ENCODE measurements at places on chromosomes 13 and 19. TPM values are rescaled to one million over a fixed set of nuclear protein-coding genes. Genes with fewer than 3 reads are reported as not detected.

ADAT3 gene
- total RNA-seq: 6.8 TPM

ZNF256 gene
- total RNA-seq: 6.3 TPM

GRCh38 chr19:32828139-32828538, 41.4 kb downstream of the SLC7A9 start:
- H3K36me3 ChIP-seq: no peaks in the 10 kb centered on the region
- H3K4me1 ChIP-seq: no peaks in the 10 kb centered on the region
- no peaks in the 10 kb centered on the region for H3K27me3 ChIP-seq
- H3K27ac ChIP-seq: no peak overlapping the region

PTPRH gene
- total RNA-seq: not detected

NKPD1 gene
- total RNA-seq: 0.18 TPM

DNA sequence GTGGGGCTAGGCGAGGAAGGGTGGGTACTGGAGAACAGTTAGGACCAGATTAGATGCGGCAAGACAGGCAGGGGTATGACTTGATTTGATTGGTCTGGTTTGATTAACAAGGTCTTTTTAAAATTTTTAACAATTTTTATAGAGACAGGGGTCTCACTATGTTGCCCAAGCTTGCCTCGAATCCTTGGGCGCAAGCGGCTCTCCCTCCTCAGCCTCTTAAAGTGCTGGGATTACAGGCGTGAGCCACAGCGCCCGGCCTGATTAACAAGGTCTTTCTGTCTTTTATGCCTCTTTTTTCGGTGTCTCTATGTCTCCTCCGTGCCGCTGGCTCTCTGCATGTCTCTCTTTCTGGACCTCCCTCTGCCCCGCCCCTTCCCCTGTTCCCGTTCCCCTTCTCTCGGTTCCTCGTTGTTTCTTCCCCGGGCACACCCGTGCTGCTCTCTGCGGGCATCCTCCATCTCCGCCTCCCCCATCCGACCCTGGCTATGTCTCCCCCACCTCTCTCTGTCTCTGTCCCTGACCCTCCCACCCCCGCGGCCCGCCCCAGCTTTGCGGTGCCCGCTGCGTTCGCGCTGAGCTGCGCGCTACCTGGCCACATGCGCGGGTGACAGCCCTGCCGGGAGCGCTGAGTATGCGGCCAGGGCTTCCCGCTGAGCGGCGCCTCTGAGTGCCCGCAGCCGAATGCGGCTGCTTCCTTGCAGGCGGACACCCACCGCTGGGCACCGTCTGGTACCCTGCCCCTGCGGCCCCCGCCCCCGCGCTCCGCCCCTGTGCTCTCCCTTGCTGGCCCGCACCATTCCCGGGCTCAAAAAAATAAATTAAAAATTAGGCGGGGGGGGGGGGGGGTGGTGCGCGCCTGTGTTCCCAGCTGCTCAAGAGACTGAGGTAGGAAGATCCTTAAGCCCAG, 8.1 kb upstream of the SDHAF1 start:
- peaks cover 5% of the 10 kb centered on the region for H3K4me1 ChIP-seq
- H3K27ac ChIP-seq: no peak overlapping the region
- H3K4me3 ChIP-seq: peak overlapping the region; percentile 79
- no peak for DNase-seq
- peaks cover 26% of the 10 kb centered on the region for H3K27me3 ChIP-seq
- no peaks in the 10 kb centered on the region for H3K36me3 ChIP-seq

GRCh38 chr19:31316201-31316951, 32.9 kb downstream of the TSHZ3 start:
- no peaks in the 10 kb centered on the region for H3K27me3 ChIP-seq
- no peaks in the 10 kb centered on the region for H3K36me3 ChIP-seq
- H3K4me3 ChIP-seq: peak overlapping the region; percentile 44

DNA sequence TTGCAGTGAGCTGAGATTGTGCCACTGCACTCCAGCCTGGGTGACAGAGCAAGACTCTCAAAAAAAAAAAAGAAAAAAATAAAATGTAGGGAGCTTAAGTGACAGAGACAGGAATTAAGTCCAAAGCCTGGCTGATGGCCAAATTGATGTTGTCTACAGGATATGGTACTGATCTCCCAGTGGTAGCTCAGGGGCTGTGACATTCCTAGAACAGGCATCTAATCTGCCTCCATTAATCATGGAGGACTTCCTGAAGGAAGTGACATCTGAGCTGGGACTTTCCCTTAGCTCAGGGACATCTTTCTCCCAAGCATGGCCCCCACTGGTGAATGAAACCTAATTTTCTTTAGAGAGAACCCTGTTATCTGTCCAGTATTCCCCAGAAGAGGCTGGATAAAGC, 11.4 kb upstream of the EDDM13 start:
- H3K36me3 ChIP-seq: peaks cover 1% of the 10 kb centered on the region
- no peak for DNase-seq
- H3K27ac ChIP-seq: no peak overlapping the region
- no peak overlapping the region for H3K4me3 ChIP-seq
- H3K4me1 ChIP-seq: no peaks in the 10 kb centered on the region

- peaks cover 15% of the 10 kb centered on the region for H3K27me3 ChIP-seq
- no peak overlapping the region for H3K27ac ChIP-seq
- H3K4me1 ChIP-seq: no peaks in the 10 kb centered on the region
- H3K36me3 ChIP-seq: no peaks in the 10 kb centered on the region
- DNase-seq: no peak
Observed at GRCh38 chr13:93036380-93036779, 190.2 kb upstream of the GPC6 start.

GRCh38 chr19:472005-472858, 11.4 kb upstream of the SHC2 start:
- H3K4me1 ChIP-seq: peaks cover 2% of the 10 kb centered on the region
- no peaks in the 10 kb centered on the region for H3K27me3 ChIP-seq
- no peak overlapping the region for H3K4me3 ChIP-seq
- no peak overlapping the region for H3K27ac ChIP-seq

KRTDAP gene
- not detected for total RNA-seq

PAK4 gene
- 14.8 TPM for total RNA-seq

- no peaks in the 10 kb centered on the region for H3K36me3 ChIP-seq
- H3K27me3 ChIP-seq: peaks cover 65% of the 10 kb centered on the region
- no peak for DNase-seq
- no peaks in the 10 kb centered on the region for H3K4me1 ChIP-seq
- no peak overlapping the region for H3K27ac ChIP-seq
- H3K4me3 ChIP-seq: no peak overlapping the region
Observed at GRCh38 chr13:20370815-20371421, 138.8 kb upstream of the GJB6 start.

DNA sequence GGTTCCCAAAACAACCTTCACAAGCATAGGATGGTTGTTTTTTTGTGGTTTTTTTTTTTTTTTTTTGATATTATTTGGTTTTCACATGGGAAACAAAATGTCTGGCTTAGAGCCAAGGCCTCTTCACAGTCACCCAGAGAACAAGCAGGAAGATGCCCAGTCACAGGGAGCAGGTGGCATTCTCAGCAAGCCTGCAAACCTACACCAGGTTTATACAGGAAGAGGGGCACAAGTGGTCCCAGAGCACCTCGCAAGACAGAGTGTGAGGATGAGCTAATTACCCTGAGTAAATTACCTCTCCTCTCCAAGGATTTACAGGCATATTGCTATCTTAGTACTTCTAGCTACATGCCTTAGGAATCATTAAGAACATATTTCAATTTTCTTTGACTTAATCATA, 1375.6 kb downstream of the EFNB2 start:
- no peaks in the 10 kb centered on the region for H3K4me1 ChIP-seq
- no peak overlapping the region for H3K27ac ChIP-seq
- no peaks in the 10 kb centered on the region for H3K36me3 ChIP-seq
- DNase-seq: no peak

DNA sequence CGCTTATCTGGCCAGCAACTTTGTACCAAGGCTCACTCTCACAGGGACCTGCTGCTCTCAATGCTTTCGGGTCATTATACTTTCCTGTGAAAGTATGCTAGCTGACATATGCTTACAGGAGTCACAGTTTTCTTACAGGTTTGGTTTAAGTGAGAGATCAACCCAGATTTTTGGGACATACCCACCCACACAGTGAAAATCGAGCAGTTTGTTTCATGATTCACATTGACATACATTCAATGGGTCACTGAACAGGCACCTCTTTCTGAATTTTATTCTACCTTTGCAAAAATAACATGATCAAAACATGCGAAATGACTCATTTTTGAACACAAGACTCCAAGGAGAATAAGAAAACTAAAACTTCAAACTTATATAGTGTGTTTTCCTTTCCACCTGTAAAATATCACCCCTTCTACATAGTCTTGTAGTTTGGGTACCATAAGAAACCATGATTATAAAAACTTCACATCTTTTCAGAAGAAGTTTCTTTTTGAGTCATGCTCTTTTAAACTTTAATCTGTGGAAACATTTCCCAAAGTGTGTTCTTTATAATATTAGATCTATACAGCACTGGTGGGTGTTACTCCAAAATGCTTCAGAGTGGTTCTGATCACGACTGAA, 44.3 kb upstream of the TEX29 start:
- H3K4me1 ChIP-seq: peaks cover 19% of the 10 kb centered on the region
- no peak for DNase-seq
- peaks cover 39% of the 10 kb centered on the region for H3K36me3 ChIP-seq

DNA sequence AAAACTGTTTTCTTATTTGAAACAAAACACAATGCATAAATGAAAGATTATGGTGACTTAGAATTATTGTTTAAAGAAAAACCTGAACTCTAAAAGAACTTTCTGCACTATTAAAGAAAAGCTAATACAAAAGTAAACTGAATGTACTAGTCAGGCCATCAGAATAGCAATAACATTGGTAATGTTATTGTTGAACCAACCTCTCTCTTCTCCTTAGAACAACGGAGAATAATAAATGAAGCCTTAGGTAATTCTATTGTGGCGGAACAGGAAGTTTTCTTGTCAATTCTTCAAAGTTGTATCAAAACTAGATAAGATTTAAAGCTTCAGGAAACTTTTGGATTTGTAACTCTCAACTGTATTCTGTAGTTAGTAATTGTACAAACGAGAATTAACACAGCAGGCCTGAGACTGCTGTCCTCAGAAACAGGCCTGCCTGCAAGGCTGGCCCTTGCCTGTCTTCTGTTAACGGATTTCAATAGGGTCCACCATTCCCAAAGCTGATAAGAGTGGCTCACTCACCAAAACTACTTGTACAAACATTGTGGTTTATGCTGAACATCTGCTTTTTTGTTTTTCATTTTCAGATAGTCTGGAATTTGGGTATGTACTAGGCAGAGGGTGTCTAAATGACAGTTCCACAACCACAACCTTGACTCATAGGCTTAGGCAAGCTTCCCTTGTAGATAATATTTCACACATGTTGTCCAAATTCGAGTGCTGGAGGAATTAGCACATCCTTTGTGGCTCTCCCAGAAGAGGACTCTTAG, 825.8 kb downstream of the GPC5 start:
- no peak for DNase-seq
- peaks cover 34% of the 10 kb centered on the region for H3K4me1 ChIP-seq
- no peaks in the 10 kb centered on the region for H3K36me3 ChIP-seq
- H3K27ac ChIP-seq: peak overlapping the region; percentile 58
- H3K27me3 ChIP-seq: peaks cover 3% of the 10 kb centered on the region
- H3K4me3 ChIP-seq: no peak overlapping the region

DNA sequence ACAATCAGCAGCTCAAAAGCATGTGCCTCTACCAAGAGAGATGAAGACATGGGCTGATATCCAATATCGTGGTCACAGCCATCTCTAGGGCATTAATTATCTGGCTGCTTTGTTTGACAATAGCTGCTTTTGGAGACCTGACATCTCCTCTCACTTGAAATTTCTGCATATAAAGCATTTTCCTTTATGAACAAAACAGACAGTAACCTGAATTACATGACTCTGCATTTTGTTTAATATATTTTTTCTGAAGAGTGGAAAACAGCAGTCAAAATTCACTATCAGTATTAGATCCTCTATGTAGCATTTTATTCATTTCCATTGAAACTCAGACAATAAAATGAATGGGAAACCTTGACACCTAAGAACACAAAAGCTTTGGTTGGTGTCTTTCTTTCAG, 42.4 kb upstream of the ESD start:
- no peaks in the 10 kb centered on the region for H3K4me1 ChIP-seq
- no peak overlapping the region for H3K27ac ChIP-seq
- no peak overlapping the region for H3K4me3 ChIP-seq
- no peaks in the 10 kb centered on the region for H3K36me3 ChIP-seq

DNA sequence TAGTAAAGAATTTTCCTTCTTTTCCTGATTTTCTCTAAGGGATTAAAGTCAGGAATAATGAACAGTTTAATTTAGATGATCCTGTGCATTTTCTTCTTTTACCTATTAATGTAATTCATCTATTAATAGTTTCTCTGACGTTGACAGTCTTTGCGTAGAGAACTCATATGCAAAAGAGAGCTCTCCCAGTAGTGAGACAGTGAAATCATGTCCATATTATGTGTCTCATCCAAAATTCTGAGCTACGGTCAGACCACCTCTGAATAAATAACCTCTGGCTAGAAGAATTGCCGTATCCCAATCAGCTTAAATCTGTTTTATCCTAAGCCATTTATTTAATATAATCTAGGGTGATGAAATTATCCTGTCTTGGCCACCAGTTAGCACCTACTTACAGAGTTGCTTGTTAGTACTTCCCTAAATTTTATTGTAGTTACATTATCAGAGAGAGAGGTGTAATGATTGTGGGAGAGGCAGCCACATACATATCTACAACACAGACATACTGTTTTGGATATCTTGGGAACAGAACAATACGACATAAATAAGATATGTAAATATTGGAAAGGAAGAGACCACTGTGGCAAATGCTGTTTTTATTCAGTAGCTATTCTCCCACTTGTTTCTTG, 30.7 kb downstream of the PDS5B start:
- H3K36me3 ChIP-seq: peaks cover 5% of the 10 kb centered on the region
- H3K4me1 ChIP-seq: peaks cover 8% of the 10 kb centered on the region
- H3K27ac ChIP-seq: no peak overlapping the region
- H3K4me3 ChIP-seq: no peak overlapping the region
- H3K27me3 ChIP-seq: no peaks in the 10 kb centered on the region

PNMA8C gene
- total RNA-seq: not detected

OVOL3 gene
- not detected for total RNA-seq

WDR87 gene
- total RNA-seq: not detected

KANK3 gene
- not detected for total RNA-seq

GJB6 gene
- not detected for total RNA-seq

DNA sequence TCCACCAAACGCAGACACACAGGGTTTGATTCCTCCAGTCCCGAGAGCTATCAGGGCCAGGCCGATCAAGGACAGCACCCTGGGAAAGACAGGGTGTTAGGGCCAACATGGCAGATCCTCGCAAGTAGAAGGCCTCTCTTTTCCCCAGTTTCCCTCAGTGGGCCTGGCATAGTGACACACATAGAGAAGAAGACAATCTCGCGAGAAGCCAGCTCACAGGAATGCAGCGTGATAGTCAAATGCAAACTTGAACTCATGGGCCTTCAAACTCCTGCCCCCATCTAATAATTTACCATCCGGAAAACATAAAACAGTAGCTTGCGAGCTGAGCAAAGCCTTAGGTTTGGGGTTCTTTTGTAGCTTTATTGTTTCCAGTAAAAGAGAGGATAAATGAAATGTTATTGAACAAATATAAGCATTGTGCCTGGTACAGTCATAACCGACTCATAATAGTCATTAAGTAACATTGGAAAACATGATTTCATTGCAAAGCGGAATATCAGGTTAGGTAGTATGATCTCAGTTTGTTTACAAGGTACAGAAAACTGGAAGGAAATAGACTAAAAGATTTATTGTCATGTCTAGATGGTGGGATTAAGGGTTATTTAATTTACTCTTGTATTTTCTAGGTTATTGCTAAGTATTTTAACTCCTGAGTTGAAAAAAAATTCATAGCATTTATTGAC, 30.5 kb downstream of the SLC15A1 start:
- H3K27ac ChIP-seq: no peak overlapping the region
- H3K4me3 ChIP-seq: no peak overlapping the region
- H3K27me3 ChIP-seq: peaks cover 12% of the 10 kb centered on the region

Data from osteocyte (in vitro differentiated cells).